ENCODE measurements at places on chromosomes 6 and 20.

- no peak for DNase-seq
Observed at GRCh38 chr20:10280018-10280908, 61.6 kb downstream of the SNAP25 start.

DNA sequence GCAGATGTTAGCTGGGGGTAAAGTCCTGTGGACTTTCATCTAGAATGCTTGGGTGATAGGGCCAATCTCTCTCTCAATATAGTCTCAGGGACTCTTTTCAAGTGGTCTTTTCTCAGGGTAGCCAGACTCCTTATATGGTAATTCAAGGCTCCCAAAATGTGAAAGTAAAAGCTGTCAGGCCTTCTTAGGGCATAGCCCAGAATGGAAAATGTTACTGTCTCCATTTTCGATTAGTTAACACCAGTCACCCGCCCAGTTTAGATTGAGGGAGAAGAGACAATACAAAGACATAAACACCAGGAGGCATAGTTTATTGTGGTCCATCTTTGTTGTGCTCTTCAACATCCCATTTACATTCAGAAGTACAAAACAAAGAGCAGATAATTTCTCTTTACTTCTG is 295.8 kb downstream of the EPHA7 start:
- DNase-seq = no peak

DNA sequence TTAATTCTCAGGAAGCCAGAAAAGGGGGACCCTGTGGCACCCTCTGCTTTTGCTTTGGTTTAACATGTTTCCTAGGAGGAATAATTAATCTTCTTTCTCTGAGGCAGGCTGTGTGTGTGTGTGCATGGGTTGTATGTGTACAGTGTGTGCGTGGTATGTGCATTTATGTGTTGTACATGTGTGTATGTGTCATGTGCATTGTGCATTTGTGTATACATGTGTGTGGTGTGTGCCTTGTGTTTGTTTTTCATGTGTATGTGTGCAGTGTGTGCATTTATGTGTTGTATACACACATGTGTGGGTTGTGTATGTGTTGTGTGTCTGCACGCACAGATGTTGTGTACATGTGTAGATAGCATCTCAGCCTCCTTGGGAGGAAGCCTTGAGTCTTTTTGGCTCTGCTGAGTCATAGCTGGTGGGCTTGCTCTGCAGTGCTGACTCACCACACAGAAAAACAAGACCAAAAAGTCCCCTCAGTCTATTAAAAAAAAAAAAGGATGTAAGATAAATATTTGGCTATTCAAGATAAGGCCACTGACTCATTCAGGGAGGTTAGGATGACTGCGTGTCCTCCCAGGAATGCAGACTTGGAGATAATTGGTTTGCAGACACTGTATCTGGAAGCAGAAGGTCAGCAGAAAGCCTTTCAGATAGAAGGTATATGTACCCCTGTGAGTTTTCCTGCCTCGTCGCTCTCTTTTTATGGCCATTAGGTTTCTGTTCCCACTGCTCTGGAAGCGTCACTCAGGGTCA is 58.6 kb downstream of the SYNJ2 start:
- DNase-seq = no peak

DNA sequence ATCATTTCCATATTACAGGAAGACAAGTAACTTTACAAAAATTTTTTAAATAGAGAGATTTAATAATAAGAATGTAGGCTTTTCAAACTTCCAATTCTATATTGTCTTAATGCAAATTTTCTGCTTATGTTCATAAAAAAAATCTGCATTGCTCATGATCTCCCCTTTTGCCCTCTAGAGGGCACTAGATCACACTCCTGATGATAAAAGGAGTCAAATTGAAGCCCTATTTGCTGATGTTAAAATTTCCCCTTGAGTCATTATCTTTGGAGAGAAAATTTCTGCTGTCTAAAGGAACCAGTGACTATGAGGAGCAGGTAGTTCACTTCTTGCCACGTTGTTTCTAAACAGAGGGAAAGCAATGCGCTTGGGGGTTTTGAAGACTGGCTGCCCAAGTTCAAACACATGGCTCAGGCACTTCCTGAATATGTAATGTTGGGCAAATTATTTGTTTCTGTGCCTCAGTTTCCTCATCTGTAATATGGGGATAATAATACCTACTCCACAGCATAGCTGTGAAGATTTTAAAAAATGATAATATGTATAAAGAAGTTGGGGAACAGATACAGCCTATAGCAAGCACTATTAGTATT is 874.2 kb downstream of the TFAP2A start:
- DNase-seq = no peak

DNA sequence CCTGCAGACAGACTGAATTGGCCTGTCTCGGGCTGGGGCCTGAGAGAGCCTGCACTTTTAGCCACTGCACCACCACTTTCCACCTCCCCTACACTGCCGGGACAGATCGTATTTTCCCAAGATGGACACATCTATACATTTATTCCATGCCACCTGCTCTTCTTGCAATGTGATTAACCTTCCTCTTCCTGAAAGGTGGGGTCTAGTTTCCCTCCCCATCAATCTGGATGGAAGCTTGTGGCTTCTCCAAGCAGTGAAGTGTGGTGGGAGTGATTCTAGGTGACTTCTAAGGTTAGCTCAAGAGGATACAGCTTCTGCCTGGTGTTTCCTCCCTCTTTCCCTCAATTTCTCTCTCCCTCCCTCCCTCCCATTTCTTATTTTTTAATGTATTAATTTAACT is 150.3 kb upstream of the PROKR2 start:
- no peak for DNase-seq

GRCh38 chr6:36131511-36132245 is 1.4 kb downstream of the MAPK13 start:
- no peak for DNase-seq

- DNase-seq = no peak
Observed at GRCh38 chr20:57627339-57627738, 7.1 kb upstream of the ZBP1 start.

DNA sequence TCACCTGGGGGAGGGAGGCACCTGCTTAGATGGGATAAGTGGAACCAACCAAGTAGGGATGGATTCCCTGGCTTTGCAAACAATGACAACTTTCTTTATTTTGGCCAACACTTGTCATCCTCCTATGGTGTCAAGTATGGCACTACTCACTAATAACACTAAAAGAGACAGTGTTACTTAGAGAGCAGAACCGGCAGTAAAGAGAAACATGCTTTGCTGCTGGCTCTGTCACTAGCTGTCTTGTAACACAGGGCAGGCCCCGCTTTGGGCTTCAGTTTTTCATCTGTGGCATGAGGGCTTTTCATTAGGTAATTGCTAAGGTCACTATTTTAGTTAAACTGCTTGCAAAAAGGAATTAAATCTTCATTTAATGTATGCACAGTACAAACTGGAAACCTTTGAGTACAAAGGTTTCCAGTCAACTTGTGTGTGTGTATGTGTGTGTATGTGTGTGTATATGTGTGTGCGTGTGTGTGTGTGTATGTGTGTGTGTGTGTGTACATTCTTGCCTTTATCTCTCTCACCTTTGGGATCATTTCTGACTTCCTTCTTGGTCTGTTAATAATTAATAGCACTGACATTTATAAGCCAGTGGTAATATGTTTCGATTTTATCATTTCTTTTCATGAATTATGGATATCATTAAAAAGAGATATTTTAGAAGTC is 64.7 kb downstream of the BTBD3 start:
- no peak for DNase-seq

DNA sequence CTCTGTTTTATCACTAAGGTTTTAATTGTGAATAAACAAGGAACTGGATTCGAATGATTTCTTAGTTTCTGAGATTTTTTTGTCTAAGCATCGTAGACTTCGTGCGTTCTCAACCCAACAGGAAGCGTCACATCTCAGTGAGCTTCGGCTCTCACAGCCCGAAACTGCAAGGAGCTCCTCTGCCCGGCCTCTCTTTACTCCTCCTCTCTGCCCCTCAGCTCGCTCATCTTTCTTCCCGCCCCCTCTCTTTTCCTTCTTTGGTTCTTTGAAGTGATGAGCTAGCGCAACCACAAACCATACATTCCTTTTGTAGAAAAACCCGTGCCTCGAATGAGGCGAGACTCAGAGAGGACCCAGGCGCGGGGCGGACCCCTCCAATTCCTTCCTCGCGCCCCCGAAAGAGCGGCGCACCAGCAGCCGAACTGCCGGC is 480 bp upstream of the NT5E start:
- no peak for DNase-seq

DNA sequence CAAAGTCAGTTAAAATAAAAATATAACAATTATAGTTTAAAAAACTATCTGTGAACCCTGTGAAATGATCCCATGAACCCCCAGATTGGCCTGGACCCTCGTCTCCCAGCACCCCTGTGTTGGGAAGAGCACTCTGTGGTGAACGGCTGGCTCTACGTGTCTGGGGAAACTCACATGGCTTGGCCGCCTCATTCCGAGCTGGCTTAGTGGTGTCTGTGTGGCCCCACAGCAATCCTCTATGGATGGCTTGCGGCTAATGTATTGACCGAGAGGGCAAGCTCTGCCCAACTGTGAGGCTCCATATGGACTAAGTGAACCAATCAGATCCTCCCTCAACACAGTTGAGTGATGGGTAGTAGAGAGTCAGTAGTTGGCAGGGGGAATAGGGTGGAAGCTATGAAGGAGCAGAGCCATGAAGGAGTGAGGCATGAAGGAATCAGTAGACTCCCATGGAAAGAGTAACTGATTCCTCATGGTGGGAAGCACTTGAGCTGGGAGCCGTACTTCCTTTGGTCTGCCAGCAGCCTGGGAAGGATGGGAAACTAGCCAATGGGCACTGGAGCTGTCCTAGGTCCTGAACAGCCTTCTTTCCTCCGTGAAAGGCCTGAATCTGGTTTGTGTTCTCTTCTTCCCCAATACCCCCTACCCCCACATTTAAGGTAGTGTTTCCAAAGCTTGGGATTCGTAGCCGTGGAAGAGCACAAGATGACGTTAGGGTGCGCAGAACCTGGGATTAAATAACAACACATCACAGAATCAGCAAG is 21.6 kb upstream of the ZNF831 start:
- no peak for DNase-seq

- no peak for DNase-seq
Observed at GRCh38 chr6:42819803-42820511, 38.1 kb downstream of the BICRAL start.

DNA sequence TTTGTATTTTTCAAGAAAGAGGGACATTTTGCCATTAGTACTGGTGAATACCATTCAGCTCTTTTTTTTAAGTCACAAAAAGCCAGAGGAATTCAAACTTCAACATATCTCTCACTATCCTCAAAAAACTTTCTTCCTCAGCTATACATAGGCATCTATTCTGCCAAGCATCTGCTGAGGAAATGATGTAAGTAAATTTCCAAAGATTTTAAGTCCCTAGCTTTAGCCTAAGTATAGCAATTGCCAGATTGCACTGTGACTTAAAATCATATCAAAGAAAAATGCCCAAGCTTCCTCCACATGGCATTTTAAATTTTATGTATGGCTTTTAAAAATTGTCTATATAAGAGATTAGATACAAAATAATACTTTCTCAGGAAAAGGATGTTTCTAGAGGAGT is 237.4 kb downstream of the EYS start:
- no peak for DNase-seq

DNA sequence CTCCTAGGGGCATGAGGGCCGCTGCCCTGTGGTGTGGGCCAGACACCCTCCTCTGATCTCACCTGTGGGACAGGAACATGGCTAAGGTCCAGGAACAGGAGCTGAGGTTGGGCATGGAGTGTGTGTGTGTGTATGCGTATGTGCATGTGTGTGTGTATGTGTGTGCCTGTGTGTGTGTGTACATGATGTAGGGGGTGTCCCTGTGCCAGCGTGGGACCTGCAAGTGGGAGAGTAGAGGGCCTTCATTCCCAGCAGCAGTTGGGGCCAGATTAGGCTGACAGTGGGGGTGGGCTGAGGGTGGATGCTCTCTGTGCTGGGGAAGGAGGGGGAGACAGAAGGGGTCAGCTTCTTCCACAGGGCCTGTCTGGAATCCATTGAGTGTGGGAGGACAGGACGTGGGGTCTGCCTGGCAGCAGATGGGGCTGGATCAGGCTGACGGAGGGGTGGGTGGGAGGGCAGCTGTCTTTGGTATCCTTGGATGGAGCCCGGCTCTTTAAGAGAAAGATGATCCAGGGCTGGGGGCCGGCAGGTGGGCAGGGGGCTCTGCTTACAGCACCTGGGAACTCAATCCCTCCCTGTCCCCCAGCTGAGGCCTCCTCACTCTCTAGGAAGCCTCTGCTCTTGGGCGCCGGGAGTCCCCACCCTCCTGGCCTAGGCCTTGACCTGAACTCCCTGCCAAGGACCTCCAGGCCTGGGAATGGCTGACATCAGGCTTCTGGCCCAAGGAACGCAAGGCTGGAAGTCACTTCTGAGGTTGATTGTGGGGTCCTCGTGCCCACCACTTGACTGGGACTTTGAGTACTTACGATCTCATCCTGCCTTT is 44.0 kb downstream of the SPDEF start:
- no peak for DNase-seq

DNA sequence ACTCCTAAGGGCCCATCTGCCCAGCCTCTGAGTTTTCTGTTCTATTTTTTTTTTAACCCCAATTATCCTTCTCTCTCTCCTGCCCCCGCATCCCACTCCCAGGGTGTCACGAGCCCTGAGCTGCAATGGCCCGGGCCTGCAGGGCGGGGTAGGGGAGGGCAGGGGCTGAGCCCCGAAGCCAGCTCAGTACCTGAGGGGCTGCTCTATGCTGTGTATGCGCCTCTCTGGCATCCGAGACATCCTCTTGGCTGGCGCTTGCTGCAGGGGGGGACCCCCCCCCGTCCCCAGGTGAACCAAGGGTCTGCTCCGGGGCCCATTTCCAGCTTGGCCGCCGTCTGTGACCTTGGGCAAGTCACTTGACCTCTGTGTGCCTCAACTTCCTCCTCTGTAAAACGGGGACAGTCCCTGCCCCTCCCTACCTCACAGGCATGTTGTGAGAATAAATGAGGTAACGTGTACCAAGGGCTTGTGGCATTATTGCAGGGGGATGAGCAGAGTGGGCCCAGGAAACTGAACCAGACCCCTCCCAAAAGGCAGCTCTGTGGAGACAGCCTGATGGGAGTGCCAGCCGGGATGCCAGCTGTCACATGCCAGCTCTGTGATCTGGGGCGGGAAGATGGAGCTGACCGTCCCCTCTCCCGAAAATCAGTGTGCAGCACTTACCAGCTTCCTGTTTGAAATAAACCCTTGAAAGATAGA is 13.0 kb upstream of the MYL9 start:
- no peak for DNase-seq

GRCh38 chr20:51122931-51123658 is 100.2 kb upstream of the KCNG1 start:
- DNase-seq = no peak
